GM13976 (cell line): ENCODE measurements at places on chromosomes 4 and X.

- no peak for DNase-seq
Measured at GRCh38 chrX:23263892-23264291, 70.8 kb upstream of the PTCHD1 start.

GRCh38 chr4:36054694-36055422 lies 189.5 kb downstream of the ARAP2 start:
- DNase-seq, result no peak

DNA sequence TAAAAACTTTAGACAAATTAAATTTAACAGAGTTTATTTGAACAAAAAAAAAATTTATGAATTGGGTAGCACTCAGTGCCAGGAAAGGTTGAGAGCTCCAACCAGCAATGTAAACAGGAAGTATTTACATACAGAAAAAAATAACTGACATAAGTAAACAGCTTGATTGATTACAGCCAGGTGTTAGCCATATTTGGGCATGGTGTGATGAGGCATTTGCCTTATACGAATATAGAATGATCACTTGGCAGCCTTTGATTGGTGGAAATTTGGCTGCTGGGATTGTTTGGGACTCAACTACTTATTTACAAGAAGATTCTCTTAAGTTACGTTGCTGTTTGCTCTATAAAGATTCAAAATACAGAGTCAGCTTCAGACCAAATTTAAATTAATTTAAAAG lies 172.0 kb downstream of the ADAM29 start:
- DNase-seq, result no peak

DNA sequence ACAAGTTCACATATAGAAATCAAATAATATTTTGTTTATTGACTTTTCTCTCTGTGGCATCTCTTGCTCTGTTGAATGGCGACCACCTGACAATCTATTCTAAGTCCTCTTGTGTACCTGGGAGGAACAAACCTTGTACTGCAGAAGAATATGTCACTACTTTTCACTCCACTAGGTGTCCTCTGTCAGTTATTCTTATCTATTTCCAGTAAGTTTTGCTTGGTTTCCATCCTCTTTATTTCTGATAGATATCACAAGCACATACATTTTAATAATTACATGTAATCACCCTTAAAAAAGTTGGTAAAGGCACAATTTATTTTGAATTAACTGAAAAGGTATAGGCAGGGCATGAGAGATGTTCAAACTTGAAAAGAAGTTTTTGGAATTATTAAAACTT lies 238.4 kb downstream of the SNCA start:
- no peak for DNase-seq

GRCh38 chr4:150482581-150482980 lies 99.4 kb upstream of the MAB21L2 start:
- no peak for DNase-seq

DNA sequence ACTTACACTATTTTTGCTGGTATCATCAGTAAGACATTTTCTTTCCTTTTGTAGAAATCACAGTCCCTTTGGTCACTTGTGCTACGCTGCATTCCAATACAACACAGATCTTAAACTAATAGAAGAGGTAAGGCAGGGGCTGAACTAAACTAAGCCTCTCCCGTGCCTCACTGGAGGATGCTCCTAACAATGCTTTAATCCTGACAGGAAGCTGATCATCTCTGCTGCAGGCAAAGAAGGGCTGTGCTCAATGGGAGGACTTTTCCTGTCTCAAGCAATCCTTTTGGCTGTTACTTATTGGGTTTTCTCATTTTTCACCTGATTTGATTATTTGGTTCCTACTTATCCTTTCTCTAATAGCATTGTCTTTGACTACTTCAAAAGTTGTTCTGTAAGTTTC lies 583.1 kb downstream of the INPP4B start:
- DNase-seq, result no peak

DNA sequence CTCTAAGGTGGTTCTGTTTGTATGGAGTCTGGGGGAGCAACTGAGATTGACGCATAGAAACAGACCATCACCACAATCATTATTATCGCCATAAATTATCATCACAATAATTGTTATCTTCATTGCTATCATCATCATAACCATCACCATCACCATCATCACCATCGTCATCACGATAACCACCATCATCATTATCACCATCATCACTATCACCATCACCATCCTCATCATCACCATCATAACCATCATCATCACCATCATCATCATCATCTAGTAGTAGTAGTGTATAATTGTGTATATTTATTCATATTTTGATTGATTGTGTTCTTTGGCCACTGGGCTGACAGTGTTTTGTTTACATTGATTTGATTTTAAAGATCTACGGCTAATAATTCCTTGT lies 95.7 kb downstream of the NLGN4X start:
- DNase-seq, result no peak

DNA sequence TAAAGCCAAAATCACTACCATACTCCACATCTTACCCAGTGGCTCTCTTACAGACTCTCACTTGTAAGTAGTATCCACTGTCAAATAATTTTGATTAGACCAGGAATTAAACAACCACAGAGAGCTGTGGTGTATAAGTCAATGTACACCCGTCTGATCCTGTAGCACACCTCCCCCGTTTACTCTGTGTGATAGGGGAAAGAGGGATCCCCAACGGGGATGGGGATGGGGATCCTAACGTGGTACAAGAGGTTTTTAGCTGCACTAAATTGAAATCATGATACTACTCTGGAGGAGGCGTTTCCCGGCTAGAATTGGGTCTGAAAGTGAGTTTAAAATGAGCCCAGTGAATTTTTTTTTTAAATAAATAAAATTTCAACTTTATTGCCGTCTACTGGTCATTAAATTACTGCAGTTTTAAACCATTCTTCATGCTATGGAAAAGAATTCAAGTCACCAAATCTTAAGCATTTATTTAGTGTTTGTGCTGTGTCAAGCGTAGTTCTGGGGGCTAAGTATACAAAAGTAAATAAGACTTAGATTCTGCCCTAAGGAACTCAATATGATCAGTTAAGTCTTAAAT lies 76.6 kb downstream of the INTS12 start:
- DNase-seq, result no peak

- no peak for DNase-seq
Measured at GRCh38 chr4:25345744-25346143, 31.3 kb upstream of the ANAPC4 start.

DNA sequence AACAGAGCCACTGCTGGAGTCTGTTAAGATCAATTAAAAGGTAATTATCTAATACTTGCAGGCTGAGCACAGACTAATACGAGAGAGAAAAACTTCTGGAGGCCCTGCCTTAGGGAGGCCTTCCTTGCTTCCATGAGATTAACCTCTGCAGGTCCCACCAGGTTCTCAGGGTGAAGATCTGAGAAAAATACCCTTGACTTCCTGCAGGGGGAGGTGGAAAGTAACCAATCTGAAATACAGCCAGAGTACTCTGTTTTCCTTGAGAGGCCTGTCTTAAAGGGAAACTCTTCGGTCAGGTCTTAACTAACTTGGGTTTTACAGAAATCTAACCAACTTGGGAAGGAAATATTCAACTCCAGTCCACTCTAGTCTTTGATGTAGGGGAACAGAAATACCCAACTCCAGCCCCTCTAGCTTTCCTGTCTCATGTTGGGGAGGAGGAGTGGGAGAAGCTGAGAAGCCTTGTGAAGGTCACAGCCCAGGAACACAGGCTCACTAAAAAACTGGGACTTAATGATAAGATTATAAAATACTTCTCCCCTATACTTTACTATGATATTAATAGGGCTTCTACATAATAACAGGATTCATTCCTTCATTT lies 77.1 kb downstream of the TBCK start:
- no peak for DNase-seq

DNA sequence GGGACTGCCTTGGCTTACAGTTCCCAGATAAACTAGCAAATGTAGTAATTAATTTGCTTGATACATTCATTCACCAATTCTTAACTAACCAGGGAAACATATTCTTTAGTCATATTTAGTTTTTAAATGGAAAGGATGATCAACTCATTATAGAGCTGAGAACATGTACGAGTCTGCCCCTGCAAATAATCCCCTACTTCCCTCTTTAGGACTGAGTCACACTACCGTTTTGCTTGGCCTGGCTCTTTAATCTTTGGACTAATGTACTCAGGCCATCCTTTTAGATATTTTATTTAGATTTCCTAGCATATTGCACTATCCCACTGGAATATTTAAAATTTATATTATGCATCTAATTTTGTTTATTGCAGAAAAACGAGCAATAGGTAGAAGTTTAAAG lies 105.5 kb upstream of the LCORL start:
- DNase-seq, result no peak

DNA sequence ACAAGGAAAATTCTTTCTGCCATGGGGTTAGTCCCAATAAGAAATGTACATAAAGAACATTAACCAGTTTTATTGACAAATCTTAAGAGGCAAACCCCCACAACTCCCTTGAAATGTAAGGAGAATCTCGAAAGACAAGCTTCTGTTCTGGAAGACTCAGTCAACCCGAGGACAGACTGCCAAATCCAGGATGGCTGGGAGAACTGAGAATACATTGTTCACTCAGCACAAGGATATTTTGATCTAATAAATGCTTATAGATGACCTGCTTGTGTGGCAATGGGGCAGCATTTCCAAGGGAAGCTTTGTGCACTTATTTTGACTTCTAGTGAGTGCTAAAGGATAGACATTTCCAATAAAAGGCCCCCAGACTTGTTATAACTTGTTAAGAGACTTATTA lies 280.4 kb downstream of the DHX15 start:
- no peak for DNase-seq

DNA sequence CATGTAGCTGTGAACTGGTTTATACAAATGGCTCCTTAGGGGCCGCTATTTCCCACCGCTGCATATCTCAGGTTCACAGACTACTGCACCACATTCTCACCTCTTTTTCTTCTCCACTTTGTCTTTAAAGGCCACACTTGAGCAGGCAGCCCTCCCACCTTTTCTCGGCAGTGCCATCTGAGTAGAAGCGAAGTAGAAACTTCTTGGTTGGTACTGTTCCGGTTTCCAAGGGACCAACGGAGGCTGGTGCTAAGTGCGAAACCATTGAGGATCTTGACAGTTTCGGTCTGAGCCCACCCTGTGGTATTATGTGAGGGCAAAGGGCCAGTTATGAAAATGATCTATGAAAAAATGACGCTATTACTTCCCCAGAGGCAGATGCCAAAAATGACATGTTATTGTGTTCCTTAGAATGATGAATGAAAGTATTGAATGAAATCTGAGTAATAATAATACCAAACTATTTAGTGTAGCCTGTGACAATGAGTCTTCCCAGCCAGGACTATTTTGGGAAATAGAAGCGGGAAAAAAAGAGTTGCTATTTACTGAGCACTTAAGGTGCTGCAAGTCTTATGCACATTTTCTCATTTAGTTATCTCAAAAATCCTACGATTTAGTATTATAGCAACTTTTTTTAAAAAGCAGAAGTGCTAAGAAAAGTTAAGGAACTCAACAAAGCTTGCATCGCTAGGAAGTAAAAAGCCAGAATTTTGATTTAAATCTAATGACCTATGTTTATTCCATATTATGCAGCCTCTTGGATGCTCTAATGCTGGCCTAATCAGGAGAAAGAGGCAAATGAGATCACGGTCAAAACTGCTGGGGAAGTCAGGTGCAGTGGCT lies 29.6 kb upstream of the CHRNA9 start:
- peak; percentile 50 for DNase-seq

DNA sequence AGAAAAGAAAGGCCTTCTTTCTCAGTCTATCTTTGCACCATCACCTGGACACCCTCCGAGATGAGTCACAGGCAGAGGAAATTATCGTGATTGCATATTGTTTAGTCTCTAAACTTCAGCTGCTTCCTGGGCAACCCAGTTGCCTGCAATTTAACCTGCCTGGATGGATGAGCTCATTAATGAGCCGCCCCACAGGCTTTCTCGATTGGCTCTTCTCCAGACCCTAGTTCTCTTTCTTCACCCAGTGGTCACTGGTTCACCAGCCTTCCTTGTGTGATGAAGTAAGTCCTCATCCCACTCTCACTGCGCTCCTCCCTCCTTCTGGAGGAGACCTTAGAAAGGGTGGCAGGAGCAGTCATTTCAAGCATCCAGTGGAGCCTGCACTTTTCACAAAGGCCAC lies 94.4 kb downstream of the SOWAHB start:
- no peak for DNase-seq

GRCh38 chr4:58522765-58523382 lies 1412.7 kb upstream of the IGFBP7 start:
- DNase-seq, result no peak

DNA sequence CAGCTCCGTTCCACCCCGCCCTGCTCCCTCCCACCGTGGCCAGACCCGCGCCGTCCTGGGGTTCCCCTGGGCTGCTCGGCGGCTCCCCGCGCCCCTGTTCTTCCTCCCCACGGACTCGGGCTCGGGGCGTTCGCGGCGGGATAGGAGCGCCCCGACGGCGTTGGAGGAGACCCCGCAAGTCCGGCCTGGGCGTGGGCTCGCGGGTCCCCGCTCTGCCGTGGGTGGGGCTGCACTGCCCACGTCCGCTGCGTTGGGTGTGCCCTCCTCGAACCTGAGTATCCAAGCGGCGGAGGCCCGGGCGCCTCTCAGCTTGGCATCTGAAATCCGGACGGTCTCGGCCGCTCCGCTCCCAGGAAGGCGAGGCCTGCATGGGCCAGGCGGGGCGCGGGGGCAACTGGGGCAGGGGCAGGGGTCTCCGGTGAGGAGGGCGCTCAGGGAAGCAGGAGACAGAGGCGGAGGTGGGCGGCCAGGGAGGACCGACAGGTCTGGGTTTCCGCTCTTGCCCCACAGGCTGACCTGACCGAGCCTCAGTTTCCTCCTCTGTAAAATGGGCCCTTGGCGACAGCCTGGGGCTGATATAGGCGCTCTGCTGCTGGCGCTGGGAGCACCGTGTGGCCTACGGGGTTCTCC lies 12.0 kb upstream of the NAT8L start:
- peak; percentile 15 for DNase-seq

GRCh38 chrX:45980726-45981125 lies 564.5 kb downstream of the ZNF674 start:
- no peak for DNase-seq

DNA sequence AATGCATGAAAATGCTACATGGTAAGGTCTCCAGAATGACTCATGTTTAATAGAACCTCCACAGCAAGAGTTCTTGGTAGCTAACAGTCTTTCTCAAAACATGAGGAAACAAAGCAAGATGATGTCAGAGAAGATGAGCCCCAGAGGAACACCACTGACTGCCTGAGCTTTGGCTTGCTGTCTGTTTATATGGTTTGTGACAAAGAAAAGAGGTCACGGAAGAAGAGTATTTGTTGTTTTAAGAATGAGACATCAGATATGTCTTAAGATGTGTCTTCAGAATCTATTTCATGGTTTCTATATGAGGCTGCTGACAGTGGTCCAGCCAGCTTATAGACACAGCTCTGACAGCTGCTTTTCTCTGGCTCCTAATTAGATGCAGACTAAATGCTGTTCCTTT lies 18.8 kb upstream of the AREG start:
- no peak for DNase-seq

DNA sequence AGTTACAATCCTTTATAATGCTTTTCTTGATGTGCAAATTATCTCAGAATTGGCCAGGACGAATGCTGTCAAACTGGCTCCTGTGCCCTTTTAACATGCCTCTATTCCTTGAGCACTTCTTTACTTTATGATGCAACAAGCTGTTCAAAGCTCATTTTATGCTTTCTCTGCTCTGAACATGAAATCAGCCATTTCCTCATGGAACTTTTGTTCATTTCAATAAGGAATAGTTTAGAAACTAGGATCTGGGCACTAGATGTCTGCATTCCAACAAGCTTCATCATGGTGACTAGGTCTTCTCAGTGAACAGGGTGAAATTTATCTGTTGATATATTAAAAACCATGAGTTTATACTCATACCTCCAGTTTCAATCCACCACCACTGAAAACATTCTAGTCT lies 87.3 kb upstream of the TEX13A start:
- no peak for DNase-seq

GRCh38 chrX:79728421-79728820 lies 286.1 kb upstream of the TBX22 start:
- no peak for DNase-seq
